ENCODE measurements at places on chromosomes 5 and 9.

DNA sequence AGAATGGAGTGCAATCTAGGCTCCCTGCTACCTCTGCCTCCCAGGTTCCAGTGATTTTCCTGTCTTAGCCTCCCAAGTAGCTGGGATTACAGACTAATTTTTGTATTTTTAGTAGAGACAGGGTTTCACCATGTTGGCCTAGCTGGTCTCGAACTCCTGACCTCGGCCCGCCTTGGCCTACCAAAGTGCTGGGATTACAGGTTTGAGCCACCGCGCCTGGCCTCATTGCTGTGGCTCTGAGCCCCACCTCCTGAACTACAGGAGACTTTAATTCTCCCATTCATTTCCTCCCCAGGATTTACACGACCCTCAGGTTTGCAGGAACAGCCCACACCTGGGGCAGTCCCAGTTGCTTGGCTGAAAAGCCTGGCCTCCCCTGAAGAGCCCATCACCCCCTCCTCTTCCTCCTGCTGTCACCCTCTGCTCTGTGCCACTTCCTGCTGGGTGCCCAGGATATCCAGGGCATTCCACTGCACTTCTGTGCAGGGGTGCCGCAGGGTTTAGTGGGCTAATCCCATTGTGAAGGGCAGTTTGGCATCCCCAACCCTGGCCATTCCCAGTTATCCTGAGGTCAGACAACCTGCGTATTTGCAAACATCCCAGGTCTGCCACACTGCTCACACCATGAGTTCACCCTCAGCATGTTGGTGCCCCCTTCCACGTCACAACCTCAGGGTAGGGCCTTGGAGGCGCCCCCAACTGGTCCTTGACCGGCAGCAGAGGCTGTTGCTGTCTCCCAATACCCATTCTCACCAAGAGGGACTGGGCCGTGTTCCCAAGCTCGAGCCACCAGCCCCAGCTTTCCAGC lies 265.0 kb upstream of the IRX4 start:
- DNase-seq, result no peak

- DNase-seq, result no peak
Observed at GRCh38 chr9:20271723-20272122, 350.6 kb downstream of the MLLT3 start.

- no peak for DNase-seq
Observed at GRCh38 chr5:58629271-58630159, 46.6 kb downstream of the RAB3C start.

- DNase-seq, result no peak
Observed at GRCh38 chr5:175678074-175678473, 20.2 kb downstream of the HRH2 start.

DNA sequence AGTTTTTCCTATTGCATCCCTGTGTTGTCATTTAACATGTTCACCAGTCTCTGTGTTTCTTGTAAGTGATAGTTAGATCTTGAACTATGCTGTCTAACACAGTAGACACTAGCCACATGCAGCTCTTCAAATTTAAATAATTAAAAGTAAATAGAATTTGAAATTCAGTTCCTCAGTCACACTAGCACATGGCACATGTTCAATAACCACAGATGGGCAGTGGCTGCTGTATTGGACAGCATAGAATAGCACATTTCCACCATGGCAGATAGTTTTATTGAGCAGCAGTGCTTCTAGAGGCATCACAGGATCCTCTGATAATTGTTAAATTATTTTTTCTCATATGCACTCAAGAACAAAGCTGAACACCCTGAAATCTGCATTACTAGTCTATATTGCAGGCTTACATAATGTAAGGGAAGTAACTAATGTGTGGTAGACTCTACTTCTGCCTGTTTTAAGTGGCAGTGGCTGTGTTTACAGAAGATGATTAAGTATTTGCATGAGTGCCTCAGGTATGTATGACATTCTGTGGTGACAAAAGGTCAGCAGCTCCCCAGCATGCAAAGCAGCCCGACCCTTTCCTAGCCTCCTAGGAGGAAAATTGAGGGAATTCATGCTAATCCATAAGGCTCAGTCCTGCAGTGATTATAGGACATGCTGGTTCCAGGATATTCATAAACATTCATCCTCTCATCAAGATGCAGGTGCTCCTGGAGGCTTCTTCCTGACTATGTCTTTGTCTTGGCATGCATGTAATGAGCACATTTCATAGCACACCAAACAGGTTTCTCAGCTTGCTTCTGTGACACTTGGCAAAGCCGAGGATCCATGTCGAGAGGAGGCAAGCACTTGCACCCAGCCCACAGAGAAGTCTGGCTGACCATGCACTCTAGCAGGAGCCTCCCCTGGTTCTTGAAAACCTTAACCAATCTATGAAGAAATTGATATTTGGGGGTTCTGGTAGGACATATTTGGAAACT lies 45.5 kb downstream of the SH3RF2 start:
- DNase-seq, result no peak

DNA sequence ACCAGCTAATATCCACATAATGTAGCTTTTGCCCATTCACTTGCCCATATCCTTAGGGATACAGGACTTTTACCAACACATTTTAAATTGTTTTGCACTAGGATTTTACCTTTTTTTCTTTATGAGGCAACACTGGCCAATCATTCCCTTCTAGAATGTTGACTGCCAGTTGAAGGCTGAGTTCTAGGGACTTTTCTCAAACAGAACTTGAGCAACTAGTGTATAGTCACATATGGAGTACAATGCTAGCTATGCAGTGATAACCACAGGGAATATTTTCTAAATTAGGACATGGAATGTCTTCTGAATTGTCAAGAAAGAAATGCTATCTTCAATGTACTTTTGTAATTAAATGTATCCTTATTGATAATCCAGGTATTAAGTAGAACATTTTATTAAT lies 133.6 kb downstream of the OXCT1 start:
- no peak for DNase-seq

GRCh38 chr5:123690821-123691220 lies 178.8 kb downstream of the CSNK1G3 start:
- DNase-seq, result no peak

- DNase-seq, result no peak
Observed at GRCh38 chr5:163387589-163388343, 49.6 kb upstream of the CCNG1 start.

DNA sequence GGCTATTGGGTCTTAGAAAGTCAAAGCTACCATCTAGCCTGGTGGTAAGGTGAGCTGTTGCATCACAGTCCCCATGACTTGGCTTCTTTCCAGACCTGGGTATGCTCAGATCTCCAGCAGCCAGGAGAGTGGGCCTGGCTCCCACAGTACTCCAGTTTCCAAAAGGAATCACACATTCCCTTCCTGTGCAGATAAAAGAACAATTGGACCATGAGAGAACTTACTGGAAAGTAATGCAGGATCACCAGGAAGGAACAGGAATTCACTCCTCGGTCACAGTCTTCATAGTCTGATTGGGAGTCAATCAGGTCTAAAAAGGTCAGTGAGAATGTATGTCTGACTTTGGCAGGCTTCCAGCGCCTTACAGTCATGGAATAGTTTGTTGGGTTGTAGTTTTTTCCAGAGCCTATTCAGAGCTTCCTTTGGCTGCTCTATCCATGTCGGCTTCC lies 47.8 kb upstream of the CD180 start:
- no peak for DNase-seq

DNA sequence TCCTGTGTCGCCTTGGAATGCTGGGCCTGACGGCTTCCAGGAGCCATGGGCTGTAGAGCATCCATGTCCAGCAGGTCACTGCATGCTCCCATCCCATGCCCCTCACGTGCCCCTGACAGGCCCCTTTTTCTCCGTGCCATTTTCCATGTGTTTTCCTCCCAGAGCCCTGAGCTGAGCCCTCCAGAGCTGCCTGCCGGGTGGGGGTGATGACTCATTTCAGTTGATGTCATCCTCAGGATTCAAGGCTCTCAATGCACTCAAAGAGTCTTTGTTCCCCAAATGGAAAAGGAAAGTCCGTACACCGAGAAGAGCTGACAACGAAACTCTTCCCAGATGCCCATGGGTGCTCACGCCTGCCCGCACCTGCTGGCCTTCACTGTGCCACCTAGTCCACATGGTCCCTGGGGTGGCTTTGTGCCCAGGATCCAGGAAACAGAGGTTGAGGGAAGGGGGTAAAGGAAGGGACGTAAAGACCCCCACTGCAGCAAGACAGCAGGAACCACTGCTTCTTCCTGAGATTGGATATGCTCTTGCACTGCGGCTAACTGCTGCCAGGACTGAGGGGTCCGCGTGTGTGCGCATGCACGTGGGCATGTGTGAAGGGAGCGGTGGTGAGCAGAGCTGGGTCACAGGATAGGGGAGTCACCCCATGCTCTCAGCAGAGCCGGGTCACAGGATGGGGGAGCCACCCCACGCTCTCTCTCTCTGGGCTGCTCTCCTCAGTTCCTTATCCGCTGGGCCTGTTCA lies 27.6 kb downstream of the COL15A1 start:
- peak; percentile 16 for DNase-seq

DNA sequence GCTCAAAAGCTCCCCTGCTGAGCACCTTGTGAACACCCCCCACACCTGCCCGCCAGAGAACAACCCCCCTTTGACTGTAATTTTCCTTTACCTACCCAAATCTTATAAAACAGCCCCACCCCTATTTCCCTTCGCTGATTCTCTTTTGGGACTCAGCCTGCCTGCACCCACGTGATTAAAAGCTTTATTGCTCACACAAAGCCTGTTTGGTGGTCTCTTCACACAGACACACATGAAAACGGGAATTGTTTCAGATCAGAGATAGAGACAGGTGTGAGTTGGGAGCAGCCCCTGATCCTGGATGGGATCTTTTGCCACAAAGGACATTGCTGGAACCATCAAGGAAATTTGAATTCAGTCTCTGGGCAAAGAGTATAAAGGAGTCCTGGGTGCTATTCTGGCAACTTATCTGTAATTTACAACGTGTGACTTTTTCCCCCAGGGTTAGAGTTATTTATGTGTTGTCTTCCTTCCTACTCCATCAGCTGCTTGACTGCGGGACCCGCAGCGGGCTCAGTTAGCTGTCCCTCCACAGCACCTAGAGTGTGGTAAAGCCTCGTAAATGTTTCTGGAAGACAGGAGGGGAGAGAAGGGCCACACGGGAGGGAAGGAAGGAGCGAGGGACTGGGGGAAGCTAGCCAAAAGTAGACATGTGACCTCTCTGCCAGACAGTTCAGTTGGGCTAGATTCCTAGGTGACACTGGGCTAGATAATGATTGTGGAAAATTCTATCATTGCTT lies 437.0 kb downstream of the ZNF608 start:
- no peak for DNase-seq

- DNase-seq, result no peak
Observed at GRCh38 chr5:113376640-113377039, 58.1 kb downstream of the TSSK1B start.

- DNase-seq, result no peak
Observed at GRCh38 chr5:57302164-57302563, 128.3 kb downstream of the GPBP1 start.

GRCh38 chr9:96418920-96419690 lies 935 bp upstream of the ZNF367 start:
- peak; percentile 41 for DNase-seq

DNA sequence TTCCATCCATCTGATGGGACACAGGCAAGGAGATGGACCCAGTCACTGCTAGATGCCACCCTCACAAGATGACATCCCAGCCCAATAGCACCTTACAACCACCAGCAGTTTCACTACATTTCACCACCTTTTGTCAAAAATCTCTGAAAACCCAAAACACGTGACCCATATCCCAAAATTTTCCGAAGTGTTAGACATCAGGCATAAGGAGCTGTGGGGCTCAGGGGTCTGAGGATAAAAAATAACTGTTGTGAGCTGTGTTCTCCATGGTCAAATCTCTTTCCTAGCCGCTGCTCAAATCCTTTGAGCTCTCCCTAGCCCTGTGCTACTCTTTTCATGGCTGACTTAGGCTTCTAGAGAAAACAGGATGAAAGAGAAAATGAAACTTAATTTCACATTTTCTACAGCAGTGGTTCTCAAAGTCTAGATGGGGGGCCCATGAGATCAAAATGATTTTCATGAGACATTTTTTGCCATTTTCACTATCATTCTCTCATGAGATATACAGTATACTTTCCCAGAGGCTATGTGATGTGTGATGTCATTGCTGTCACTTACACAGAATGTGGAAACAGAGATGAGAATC lies 40.7 kb downstream of the TIMD4 start:
- no peak for DNase-seq

DNA sequence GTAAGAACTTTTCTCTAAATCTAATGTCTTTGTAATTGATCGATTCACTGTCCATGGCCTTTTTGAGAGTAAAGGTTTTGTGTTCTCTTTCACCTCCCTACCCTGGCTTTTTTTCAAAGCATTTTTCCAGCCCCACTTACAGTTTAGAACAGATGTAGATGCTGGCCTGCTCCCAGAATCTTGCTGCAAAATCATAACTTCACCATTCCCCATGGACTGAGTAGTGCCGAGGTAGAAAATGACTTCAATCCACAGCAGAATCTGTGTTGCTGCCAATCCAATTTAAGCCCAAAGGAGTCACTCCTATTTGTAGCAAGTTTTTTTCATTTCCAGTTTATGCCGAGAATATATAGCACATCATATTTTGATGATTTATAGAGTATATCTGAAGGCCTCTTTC lies 46.5 kb upstream of the CEMIP2 start:
- DNase-seq, result peak; percentile 39

DNA sequence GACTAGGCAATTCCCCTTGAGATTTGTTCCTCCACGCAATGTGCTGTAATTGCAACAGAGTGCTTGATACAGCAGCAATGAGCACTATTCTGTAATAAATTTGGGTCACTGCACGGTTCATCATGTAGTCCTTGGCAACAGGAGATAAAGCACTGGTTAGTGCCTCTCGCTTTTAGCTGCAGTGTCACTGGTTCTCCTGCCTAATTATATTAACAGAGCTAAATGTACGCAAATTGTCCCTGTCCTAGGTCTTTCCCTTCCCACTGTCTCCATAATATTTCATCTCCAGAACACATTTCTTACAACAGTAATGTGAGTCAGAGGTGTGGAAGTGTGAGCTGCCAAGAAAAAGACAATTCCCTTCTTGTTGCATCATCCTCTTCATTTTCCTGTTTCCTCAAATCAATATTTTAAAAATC lies 553.1 kb downstream of the ZNF608 start:
- peak; percentile 84 for DNase-seq

- no peak for DNase-seq
Observed at GRCh38 chr5:157819502-157820115, 39.3 kb downstream of the CLINT1 start.

GRCh38 chr5:151058891-151059489 lies 21.8 kb downstream of the TNIP1 start:
- no peak for DNase-seq

DNA sequence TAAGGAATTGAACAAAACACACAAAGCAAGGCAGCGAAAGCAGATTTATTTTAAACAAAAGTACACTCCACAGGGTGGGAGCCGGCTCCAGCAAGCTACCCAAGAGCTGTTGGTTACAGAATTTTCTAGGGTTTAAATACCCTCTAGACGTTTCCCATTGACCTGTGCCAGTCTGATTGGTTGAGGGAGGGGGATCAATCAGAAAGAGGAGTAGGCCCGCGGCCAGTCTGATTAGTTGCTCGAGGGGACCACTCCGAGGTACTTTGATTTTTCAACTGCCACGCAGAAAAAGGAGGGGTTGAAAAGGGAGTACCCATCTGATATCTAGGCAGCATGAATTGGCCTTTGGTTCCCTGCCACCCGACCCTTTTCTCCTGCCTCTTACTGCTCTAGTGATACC lies 998 bp downstream of the SRP19 start:
- DNase-seq, result no peak

All from fibroblast of the conjunctiva (primary cell).